ENCODE measurements at places on chromosomes 5 and 9.

DNA sequence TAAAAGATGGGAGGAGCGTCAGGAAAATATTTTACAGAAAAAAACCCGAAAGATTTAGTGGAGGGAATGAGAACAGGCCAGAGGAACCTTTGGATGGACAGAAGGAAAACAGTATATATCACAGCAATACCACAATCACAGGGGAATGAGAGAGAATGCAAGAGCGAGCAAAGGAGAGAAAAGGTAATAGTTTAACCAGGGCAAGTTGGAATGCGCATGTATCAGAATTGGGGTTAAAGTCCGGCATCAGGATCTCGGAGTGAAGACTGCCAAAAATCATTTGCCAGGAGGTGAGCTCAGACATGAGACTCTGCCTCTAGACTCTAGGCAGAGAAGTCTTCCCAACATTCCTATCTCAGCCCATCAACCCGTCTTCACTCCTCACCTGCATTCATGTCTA is 36.8 kb downstream of the PCDHGC5 start:
- DNase-seq: no peak

DNA sequence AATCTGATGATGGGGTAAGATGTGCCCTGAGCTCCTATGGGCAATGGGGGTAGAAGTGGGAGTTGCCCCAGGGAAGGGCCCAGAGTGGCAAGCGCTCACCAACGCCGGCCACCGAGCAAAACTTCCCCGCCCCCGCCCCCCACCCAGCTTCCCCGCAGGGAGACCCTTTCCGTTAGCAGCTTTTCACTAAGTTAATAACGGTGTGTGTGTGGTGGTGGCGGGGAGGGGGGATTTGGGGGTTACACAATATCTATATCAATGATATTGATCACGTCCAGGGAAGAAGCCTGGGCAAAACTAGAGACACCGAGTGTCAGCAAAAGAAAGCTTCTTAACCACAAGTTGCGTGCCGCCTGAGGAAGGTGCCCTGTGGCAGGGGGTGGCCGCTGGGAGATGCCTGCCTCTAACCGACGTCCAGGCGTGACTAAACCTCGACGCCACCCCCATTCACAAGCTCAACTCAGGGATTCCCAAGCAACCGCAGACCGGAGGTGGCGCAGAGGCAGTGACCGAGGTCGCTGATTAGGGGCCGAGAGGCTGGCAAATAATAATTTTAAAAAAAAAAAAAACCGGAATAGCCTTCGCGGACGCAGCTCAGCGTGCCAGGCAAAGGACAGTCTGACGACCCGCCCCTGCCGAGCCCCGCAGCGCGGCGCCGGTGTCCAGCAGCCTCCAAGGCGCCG is 222.6 kb downstream of the MEF2C start:
- no peak for DNase-seq

- DNase-seq: no peak
These were observed 519.9 kb downstream of the SEMA5A start for GRCh38 chr5:9025942-9026341.

DNA sequence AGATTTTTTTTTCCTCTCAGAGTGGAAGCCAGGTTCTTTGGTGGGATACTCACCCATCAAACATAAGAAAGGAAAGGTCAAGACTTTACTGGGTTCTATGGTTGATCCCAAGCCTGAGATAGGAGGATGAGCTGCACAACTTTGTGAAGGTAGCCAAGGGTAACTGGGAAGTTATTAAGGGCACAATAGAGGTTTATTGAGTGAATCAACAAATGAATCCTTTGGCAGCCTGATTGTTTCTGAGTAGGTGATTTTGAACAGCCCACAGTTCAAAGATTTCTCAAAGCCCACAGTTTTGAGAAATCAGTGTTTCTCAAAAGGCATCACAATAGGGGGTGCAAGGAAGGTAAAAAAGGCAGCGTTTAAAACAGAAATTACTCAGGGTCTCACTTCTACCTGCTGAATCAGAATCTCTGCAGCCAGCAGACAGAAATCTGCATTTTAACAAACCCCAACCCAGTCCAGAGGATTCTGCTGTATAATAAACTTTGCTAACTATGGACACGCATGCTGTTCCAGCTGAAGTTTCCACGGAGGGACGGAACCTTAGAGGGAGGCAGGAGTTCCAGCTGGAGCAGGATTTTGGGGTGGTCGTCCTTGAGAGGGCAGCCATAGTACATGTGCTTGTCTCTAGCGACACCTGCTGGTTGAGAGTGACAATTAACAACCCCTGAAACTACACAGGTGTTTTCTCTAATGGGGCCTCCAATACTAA is 32.7 kb upstream of the FSD1L start:
- peak; percentile 67 for DNase-seq

DNA sequence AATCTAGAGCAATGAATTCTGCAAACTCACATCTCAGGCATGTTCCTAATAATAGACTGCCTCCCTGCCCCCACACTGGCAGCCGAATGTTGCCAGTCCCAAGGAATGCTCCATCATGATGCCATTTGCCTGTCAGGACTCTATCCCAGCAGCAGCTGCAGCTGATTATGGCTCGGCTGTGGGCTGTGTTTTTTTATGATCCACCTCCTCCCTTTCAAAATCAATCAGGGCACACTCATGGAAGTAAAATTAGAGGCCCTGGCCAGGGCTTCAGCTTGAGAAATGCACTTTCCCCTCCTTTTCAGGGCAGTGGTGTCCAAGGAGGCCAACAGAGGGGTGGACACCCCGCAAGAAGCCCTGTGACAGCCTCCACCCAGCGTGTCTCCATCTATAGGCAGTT is 176.7 kb upstream of the S1PR3 start:
- no peak for DNase-seq

DNA sequence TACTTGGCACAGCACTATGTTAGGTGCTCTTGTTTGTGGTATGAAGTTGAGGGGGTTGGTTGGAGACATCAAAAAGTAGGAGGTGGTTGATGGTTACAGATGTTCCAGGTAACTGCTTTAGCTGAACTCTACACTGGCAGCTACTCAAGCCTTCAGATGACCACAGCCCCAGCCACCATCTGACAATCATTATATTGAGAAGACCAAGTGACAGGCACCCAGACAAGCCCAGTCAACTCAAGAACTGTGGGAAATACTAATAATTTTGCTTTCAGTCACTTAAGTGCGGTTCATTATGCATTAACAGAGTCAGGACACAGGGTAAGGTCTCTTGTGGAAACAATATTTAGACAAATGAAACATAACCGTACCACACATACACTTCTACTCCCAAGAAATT is 38.9 kb upstream of the SLIT3 start:
- DNase-seq: no peak

GRCh38 chr5:137609127-137609526 is 110.0 kb upstream of the SPOCK1 start:
- no peak for DNase-seq

- DNase-seq: no peak
These were observed 83.9 kb downstream of the BARX1 start for GRCh38 chr9:93871286-93871685.

DNA sequence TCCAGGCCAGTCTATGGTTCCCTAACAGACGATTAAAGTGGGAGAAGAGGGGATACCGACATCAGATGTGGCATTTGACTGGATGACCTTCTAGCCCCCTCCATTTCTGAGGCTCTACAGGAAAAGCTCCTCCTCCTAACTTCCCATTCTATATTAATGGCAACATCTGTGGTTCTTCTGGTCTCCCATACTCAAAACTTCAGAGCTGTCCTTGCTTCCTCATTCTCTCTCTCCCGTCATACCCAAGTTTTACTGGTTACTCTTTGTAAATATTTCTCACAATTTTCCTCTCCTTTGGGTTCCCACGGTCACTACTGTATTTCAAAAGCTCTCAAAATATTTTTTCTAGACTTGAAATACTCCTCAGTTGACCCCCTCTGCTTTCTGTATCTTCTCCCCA is 36.0 kb upstream of the IL7R start:
- no peak for DNase-seq

GRCh38 chr9:78746010-78746409 is 449.1 kb downstream of the PSAT1 start:
- DNase-seq: no peak

DNA sequence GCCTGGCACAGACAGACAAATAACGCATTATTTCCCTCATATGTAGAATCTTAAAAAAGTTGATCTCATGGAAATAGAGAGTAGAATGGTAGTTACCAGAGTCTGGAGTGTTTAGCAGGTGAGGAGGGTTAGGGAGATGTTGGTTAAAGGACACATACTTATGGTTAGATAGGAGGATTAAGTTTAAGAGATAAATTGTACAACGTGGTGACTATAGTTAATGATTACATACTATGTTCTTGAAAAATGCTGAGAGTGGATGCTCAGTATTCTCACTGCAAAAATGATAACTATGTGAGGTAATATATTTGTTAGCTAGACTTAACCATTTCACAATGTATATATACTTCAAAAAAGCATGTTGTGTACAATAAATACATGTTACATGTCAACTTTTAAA is 38.0 kb downstream of the CERT1 start:
- DNase-seq: no peak

DNA sequence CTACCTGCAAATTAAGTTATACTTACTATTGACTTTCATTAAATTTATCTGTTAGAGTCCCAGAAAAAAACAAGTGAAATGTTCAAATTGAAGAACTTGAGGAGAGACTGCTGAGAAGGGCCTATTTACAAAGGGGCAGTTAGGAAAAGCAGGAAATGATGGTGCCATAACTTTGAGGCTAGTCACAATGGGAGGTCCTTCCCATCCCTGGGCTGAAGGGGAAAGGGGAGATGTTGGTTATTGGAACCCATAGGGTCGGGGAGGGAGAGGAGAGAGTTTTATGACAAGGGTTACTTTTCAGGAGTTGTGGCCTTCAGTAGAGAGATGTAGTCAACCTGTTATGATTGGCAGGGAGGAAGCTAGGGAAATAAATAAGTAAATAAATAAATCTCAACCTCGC is 169.1 kb downstream of the DMRT2 start:
- no peak for DNase-seq

DNA sequence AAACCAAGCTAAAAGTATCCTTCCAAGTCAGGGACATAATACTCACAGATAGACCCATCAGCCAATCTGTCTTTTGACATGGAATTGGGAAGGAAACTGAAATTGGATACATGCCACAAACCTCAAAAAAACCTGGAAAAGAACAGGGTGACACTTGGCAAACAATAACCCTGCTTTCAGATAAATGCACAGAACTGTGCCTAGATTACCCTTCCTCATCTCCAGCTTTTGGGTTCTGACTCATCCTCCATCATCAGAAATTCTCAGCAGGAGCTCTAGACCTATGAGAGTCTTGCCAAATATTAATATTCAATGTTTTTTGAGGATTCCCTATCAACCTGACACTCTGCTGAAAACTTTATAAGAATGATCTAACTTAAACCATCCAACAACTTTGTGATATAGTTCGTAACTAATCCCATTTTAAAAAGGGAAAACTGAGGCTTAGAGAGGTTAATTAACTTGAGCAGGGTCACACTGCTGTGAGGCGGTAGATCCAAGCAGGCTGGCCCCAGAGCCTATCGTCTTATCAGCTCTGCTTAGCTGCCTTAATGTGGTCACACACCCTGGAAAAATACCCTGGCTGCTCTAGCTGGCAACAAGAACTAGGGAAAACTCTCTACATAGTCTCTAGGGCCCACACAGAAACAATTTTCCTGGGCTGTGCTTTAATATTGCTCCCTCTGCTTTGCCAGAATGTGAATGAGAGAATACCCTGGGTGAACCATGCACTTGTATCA is 157.0 kb upstream of the TRPC7 start:
- no peak for DNase-seq

DNA sequence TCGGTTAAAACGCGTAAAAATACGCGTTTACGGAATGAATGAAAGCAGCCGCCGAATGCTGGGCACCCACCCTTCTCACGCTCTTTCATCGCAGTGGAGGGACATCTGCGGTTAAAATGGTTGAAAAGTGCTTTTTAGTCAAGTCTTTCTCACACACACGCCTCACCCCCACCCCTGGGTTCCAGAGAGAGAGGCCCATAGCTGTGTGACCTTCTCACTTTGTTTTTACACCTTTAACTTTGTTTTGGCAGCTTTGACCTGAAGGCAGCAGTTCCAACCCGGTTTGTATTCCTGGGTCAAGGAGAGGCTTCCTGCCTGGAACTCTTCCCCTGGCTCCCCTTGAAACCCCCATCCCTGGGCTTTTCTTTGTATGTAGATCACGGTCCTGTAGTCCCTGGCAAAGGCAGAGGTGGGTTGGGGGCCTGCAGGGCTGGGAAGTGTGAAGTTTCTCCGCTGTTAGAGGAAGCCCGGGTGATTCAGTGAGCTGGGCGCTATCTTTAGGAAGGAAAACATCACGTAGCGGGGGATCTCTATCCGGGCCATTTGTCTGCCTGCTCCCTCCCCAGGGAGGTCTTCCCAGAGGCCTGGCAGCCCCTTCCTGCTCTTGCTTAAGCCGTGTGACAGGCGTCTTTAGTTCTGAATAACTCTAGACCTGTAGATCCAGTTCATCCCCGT is 29.6 kb downstream of the SPRY4 start:
- DNase-seq: no peak

DNA sequence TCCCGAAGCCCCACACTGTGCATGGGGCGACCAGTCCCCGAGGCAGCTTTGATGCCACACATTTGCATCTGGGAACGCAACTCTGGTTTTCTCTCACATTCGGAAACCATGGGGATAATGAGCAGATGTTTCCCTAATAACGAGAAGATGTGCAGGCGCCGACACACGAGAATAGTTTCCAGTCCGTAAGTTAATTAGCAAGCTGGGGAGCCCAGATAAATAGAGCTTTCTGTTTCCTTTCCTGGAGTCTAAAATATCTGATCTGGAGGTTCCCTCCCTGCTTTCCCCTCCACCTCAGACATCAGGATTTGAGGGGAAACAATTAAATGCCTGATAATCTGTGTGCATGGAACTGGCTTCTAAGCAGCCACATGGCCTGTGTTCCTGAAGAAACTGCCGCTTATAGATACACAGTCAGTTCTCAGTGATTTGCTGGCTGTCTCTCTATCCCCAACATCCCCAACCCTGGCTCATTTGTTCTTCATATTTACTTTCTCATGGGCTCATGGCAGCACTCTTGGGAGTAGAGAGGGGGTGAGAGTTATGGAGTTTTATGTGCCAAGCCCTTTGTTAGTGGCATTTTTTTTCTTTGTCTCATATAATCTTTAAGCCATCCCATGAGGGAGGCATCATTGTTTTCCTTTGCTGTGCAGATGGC is 62.8 kb downstream of the PDZD2 start:
- no peak for DNase-seq

DNA sequence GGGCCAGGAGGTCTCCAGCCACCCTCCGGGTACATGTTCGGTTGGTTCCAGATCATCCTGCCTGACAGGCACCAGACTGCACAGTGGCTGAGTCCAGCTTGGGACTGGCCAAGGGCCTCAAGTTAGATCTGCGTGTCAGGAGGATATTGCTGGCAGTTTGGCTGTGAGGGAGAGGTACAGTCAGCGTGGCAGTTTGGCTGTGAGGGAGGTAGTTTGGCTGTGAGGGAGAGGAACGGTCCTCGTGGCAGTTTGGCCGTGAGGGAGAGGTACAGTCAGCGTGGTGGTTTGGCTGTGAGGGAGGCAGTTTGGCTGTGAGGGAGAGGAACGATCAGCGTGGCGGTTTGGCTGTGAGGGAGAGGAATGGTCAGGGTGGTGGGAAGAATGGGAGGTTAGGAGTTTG is 39.0 kb downstream of the CACNA1B start:
- DNase-seq: no peak

DNA sequence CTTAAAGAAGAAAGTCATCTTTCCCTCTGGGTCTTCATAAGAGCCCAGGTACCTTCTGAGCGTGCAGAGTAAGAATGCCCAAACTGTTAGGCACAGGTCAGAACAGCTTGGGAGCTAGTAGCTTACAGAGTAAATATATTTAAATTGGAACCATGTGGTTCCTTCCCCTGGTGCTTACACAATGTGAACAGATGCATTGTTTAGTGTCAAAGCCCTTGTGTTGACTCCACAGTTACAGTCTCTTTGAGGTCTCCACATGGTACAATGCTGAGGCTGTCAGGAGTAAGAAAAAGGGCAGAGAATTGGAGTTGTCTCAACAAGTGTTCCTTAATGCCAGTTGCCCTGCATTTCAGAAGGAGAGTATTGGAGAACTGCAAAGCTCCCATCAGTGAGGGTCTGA is 188.5 kb downstream of the PAPPA start:
- DNase-seq: no peak
